ENCODE measurements at places on chromosomes 2 and 18. TPM values are rescaled to one million over a fixed set of nuclear protein-coding genes. Genes with fewer than 3 reads are reported as not detected.

- DNase-seq, result no peak
These were observed 47.2 kb downstream of the DYSF start for GRCh38 chr2:71500426-71501079.

- no peak for DNase-seq
These were observed 849.9 kb downstream of the DCDC2C start for GRCh38 chr2:4553241-4553640.

DNA sequence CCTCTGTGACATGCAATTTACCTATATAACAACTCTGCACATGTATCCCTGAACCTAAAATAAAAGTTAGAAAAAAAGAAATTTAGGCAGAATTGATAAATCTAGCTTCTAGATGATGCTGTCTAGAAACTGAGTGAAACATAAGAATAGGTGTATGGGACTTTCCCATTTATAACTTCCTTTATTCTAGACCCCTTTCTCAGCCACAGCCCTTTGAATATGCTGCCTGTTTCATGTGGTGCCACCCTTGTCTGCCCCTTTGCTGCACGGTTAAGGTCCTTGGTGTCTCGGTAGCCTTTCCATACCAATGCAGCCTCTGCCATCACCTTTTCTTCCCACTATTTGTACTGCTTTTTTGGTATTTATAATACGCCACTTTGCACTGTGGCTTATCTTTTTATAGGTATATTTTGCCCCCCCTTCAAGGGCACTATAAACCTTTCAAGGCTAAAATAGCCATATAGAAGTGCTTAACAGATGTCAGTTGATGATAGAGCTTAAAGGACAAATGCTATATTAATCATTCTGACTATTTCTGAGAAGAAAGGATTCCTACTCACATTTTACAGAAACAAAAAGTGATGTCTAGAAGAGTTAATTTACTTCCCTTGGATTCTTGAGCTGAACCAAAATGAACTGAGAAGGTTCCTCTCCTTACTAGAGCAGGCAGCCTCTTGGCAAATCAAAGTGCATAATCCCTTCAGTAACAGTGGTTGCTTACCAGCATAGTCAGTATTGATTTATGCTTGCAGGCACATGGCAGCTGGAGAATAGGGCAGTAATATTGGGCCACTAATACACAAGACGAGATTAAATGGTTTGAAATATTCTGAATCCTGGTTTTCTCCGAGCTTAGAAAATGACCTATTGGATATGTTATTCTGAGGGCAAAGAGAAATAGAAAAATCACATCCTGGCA, 88.1 kb upstream of the CYP26B1 start:
- DNase-seq, result no peak

- DNase-seq, result no peak
These were observed 641.6 kb downstream of the SUCLG1 start for GRCh38 chr2:83817511-83817910.

GRCh38 chr2:88599527-88599926, 27.7 kb downstream of the EIF2AK3 start:
- no peak for DNase-seq

DNA sequence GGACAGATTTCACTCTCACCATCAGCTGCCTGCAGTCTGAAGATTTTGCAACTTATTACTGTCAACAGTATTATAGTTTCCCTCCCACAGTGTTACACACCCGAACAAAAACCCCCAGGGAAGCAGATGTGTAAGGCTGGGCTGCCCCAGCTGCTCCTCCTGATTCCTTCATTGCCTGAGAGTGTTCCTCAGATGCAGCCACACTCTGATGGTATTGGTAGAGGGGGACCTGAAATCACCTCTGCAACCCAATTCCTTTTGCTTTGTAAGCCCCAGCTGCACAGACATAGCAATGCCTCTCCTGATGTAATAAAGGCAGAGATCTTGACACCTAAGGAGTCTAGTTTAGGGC, 1529.8 kb downstream of the RPIA start:
- DNase-seq, result no peak

- DNase-seq, result no peak
These were observed 78.3 kb downstream of the POLR1A start for GRCh38 chr2:86027196-86027921.

DNA sequence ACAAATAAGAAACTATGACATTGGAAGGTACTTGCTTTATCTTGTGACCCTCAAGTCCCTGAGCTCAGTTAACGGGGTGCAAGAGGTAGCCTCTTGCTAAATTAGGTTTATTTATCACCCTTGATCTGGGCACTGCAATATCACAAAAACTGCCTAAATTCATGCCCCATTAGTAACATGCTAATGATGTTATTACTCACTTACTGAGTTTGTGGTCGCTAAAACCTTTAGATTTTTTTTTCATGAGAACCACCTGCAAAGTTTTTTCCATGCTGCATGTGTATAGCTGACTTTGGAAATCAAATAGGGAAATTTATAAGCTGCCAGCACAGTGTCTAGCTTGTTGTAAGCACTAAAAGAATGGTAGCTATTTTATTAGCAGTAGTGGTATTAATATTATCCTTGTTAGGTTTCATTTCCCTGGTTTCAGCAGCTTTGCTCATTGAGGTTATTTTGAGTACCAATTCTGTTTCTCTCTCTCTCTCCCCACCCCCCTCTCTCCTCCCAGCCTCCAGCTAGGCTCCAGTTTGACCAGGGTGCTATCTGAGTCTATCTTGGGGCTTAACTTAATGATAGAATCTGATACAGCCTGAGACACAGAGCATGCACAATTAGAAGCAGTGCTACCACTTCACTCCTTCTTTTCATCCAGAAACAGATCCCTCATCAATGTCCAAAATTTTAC, 88.7 kb upstream of the ATP8B1 start:
- no peak for DNase-seq

GLI2 gene
- 1.7 TPM for total RNA-seq

Measured in glomerular endothelial cell (primary cell).